ENCODE measurements at places on chromosomes 7 and 10.

GRCh38 chr10:94012834-94013233 lies 19.1 kb downstream of the PLCE1 start:
- no peak for DNase-seq

- no peak for DNase-seq
Observed at GRCh38 chr7:151018421-151019129, 5.7 kb downstream of the ATG9B start.

DNA sequence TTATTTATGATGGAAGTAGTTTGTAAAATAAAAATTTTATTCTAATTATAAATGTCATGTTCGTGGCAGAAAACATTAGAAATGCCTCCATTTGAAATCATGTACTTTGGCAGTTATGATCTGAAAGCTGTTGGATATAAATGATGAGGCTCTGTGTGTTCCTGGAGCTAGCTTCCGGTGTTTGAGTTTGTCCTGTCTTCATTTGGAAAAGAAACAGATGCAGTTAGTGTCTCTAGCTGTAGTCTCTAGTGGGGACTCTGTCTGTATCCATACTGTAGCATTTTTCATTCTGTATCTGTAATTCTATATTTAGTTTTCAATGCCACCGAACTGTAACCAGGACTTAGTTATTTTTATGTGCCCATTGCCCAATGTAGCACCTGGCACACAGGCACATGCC lies 197.0 kb upstream of the FZD1 start:
- DNase-seq: no peak

DNA sequence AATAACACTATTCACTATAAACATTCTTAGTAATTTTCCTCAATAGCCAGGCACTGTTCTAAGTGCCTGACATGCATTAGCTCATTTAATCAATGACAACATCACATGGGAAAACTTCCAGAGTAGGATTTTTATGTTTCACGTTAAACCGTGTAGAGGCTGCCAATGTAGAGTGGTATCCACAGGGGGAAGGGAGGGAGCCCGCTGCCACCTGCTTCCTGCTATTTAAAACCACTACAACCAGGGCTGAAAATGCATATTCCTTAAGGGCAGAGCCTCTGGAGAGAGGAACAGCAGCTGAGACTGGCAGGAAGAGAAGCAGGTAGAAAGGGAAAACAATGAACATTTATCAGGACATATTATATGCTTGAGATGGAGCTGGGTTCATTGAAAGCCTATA lies 684.3 kb upstream of the AUTS2 start:
- no peak for DNase-seq

DNA sequence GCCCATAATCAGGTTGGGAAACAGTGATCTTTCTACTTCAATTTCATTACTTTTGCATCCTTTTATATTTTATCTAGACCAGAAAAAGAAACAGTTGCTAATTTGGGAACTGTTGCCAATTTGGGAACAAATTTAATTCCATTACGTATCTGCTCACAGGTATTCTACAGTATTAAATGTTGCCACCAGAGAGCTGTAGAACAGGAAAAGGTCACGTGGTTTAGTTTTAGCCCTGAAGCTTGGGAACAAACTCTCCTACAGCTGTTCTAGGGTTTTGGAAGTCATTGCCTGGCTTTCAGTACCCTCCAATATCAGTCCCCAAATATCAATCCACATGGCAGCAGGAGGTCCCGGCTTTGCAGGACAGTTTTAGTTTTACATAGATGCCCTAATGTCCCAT lies 172.7 kb downstream of the DGKI start:
- DNase-seq: no peak

DNA sequence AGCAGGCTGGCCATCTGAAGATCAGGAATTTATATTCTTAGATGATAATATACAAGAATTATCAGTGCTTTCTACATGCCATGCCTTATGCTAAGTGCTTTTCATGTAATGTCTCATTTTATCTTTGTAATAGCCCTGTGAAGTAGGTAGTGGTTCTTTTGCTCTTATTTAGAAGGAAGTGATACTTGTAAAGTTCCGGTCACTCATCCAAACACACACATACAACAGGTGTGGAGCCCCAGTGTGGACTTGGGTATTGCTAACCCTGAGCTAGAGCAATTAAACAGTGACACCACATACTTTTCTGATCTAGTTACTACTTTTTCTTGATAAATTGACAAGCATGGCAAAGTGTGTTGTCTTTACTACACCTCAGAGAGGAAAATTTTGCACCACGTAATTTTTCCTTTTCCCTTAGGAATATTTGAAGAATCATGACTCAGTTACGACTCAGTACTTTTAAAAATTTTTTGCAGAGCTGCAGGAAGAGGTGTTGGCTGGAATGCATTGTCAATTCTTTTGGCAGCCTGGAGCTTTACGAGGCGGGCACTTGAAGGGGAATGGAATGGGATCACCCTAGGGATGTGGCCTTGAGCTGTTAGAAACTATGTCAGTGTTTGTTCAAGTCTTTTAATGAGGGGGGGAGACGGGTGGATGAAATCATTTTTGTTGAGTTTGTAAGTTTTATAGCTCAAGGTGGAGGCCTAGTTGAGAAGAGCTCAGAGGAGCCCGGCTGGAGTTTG lies 212.5 kb upstream of the CELF2 start:
- DNase-seq: no peak

DNA sequence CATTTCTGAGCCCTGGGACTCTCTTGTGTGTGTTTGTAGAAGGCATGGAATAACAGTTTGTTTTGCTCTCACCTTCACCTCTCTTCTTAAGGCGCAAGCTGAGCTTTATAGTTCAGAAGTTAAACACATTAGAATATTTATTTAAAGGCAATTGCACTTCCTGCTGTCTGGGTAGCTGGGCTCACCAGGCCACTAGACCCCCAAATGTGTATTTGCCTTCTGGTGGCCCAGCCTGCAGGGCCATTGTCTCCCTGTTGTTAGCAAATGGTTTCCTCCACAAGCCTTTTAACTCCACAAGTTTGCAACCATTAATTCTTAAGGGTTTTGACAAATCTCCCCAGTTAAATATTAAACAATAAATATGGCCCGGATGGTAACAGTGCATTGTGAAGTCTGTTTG lies 31.1 kb upstream of the NEUROD6 start:
- DNase-seq: no peak

DNA sequence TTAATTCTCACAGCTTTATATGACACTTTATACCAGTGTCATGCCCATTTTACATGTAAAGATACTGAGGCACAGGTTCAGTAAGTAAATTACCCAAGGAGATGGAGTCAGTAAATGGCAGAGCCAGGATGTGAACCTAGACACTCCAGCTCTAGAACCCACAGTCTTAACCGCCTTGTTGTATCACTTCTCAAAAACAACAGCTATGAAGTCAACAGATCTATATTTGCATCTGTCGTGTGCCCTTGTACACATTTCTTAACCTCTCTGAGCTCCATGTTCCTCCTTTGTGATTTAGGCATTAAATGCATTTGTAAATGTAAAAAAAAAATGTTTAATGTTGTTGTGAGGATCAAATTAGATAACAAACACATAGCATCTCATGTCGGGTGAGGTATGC lies 716.2 kb downstream of the SUGCT start:
- no peak for DNase-seq

DNA sequence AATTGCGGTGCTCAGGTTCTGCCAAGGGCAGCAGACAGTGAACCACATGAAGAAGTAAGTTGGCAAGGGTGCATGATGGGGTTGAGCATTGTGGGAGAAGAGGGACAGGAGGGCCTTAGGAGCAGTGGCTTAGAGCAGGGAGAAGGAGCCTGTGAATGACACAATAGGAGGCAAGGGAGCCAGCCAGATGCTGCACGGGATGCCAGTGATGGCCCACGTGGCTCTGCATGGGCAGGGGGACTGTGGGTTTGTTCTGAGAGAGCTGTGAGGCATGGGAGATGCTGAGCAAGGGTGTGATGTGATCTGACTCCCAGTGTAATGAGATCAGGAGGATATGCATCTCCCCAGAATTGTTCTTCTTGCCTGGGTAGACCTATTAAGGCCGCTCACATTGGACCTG lies 60.9 kb downstream of the C10orf90 start:
- DNase-seq: no peak

DNA sequence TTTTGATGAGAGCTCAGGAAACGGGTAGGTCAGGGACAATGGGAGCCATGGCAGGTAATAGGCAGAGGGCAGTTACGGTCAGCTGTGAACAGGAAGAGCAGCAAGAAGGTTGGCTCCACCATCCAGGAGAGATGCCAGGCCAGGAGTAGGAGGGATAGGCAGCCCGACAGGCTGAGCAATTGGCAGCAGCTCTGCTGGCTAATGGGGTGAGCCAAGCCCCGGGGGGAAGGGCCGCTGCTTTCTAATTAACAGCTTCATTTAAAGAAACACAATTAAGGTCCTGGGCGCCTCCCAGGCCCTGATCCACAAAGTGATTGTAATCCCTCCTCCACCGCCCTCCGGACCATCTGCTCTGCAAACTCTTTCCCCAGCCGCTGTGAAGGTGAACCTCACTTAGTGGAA lies 23.7 kb downstream of the SH2B2 start:
- DNase-seq: no peak

DNA sequence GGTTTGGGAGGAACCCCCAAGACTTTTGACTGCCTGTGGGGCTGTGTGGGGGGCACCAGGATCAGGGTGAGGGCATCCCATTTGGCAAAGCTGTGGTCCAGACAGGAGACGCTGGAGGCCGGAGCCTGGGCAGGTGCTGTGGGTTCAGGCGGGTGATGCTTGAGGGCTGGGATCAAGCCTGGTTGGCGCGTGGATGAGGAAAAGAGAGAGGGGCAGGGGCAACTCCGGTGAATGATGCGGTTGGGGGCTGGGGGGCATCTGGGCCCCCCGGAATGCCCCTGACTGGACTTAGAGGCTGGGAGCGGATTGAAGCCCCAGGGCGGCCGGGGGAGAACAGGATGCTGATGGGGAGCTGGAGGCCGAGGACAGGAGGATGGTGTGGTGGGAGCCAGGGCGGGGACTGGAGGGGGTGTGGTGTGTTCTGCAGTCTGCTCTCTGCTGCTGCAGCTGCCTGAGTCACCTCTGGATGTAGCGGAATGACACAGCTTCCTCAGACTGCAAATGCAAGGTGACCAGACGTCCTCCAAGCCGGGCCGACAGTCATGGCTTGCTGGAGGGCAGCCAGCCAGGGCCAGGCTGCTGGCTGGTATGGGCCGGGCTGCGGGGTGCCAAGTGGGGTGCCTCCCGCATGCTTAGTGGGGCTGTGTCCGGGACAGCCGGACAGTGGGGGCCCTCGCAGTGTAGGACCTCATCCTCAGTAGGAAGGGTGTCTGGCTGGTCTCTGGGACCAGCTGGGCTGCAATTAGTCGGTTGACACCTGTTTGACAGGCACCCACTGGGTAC lies 3.2 kb downstream of the MAFK start:
- no peak for DNase-seq

DNA sequence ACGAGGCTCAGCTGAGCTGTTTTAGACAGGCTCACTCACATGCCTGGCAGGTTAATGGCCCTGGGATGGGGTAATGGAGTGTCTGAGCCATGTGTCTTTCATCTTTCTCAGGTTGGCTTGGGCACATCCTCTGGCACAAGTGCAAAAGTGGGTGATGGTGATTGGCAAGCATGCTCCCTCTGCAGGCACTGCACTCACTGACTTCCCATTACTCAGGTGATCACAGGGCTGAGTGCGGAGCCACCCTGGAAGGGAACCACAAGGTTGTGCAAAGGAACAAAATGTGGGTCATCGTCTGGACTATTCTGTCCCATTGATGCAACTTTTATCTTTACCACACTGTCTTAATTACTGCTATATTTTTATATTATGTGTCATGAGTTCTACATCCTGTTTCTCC lies 244.1 kb upstream of the AKR1E2 start:
- DNase-seq: no peak

DNA sequence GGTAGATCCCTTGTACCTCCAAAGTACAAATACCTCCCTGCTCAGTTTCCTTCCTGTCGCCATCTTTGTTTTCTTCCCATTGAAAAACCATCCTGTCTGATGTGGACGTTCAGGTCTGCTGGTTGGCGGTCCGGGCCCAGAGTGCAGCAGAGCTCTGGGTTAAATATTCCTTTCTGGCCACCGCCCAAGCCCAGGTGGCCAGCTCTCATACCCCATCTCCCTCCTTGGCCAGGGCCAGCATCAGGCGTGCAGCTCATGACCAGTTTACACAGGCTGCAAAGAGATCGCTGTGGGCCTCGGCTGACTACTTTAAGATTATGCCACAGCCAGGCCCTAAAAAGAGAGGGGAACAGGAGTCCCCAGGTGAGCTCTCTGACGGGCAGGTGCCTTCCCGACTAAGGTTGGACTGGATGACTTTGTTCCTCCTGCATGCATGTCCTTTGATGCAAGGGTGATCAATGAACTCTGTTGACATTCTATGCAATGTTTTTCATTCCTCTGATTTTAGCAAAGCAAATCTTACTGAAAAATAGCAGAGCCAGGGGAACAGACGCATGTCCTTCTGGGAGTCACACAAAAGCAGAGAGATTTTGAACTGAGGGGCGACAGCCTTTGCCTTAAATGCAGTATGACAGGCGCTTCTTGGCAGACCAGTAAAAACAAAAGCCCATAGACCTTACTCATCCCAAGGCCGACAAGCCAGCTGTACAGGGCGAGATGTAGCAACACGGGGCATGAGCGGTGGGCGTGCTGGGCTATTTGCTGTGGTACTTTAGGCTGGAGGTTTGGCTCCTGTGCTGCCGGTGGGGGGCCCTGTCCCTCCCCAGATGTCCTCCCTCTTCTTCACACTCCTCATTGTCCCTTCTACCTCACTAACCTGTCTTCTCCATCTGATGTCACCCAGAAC lies 33.3 kb upstream of the SH2B2 start:
- no peak for DNase-seq

GRCh38 chr10:110032801-110033700 lies 25.3 kb downstream of the ADD3 start:
- DNase-seq: no peak

GRCh38 chr7:26070290-26070689 lies 81.7 kb upstream of the NFE2L3 start:
- DNase-seq: no peak

GRCh38 chr10:31620226-31621151 lies 301.5 kb downstream of the ZEB1 start:
- no peak for DNase-seq

DNA sequence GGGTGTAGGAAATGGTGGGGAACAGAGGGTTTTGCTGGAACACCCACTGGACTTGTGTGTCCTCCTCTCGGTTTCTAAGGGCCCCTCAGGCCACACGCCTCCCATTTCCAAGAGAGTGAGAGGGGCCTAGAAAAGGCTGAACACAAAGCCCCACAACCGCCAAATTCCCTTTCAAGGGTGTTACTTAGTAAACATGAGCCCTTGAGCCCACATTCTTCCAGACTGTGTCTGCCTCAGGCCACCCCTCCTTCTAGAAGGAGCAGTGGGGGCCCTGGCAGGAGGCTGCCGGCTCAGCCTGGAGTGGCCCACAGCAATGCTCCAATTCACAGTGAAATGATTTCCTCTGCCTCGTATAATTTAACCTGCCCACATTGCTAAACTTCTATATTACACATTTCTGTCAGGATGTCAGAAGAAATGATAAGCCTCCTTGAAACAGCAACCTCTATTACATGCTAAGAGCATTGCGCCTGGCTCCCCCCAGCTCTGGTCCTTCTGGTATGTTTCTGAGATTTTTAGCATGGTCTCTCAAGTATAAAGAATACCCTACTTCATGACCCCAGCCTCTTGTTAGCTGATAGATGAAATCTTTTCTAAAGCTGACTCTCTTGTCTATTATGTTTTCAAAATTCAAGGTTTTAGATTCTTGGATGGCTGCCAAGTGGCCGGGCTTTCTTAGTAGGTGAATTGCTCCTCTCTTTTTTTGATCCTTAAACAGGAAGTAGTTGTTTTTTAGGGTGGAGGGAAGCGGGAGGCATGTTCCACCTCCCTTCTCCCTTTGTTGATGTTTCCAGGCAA lies 673.9 kb upstream of the GALNT17 start:
- DNase-seq: no peak
